ENCODE measurements at places on chromosomes 11 and 22.

GRCh38 chr11:10930224-10930971 lies 72.5 kb upstream of the ZBED5 start:
- no peak for DNase-seq

GRCh38 chr22:45082795-45083194 lies 73.0 kb upstream of the PHF21B start:
- DNase-seq, result no peak

- DNase-seq, result no peak
These were observed 3.5 kb upstream of the TCF20 start for GRCh38 chr22:42273855-42274451.

GRCh38 chr11:3221408-3222002 lies 2.9 kb upstream of the MRGPRG start:
- no peak for DNase-seq

DNA sequence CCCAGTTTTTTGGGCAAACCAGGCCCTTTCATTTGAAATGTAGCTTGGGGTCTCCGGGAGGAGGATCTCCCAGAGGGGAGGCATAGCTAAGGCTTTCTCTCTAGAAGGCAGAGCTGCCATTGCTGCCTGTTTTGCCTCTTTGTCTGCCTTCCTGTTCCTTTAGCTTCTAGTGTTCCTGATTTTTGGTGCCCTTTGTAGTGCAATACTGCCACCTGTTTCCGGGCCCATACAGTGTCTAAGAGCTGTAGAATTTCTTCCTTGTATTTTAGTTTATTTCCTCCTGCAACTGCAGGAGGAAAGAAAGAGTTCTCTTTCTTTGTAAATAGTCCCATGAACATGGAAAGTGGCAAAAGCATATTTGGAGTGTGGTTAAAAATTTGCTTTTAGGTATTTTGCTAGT lies 19.3 kb upstream of the GLYATL1 start:
- DNase-seq, result no peak

GRCh38 chr11:80733361-80733760 lies 1292.5 kb upstream of the TENM4 start:
- DNase-seq, result no peak

DNA sequence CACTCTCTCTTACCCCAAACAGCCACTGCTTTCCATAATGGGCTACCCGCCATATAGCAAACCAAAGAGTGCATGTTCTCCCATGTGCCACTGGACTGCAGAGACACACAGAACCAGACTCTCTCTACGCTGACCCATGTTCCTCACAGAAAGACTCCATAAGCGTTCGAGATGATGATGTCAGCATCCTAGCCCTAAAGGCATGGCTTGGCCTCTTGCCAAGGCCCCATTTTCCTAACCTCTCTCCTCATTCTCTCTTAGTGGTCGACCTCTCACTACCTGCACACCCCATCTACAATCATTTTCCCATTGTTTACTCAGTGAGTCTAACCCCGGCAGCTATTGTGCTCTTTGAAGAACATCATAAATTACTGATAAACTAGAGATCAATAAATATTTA lies 4.9 kb downstream of the NDUFC2 start:
- no peak for DNase-seq

DNA sequence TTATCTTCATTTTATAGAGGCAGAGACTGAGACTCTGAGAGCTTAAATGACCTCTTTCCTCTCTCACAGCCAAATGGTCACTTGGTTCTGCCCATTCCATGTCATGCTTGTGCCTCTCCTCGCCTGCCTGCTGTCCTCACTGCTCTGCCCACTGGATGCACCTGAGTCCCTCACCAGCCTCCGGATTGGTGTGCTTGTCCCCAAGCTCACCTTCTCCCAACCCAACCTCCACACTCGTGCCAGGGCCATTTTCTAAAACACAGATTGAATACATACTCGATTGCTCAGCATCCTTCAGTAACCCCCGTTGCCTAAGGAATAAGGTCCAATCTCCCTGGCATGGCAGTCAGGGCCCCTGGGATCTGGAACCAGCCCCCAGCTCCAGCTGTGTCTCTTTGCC lies 28.4 kb upstream of the NECTIN1 start:
- no peak for DNase-seq

DNA sequence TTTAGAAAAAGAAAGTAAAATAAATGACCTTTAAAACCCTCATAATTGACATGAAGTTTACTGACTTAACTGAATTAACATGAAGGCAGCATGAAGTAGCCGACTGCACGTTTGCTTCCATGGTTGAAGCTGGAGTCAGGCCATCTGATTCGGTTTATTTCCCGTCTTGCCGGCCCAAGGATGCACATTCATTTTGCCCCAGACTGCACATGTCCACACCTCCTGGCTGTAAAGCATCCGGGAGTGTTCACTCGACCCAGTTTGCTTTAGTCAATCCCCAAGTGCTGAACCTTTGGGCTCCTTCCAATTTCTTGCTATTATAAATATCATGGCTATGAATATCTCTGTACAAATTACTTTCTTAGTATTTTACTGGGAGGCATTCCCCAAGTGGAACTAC lies 17.7 kb upstream of the TUB start:
- no peak for DNase-seq

DNA sequence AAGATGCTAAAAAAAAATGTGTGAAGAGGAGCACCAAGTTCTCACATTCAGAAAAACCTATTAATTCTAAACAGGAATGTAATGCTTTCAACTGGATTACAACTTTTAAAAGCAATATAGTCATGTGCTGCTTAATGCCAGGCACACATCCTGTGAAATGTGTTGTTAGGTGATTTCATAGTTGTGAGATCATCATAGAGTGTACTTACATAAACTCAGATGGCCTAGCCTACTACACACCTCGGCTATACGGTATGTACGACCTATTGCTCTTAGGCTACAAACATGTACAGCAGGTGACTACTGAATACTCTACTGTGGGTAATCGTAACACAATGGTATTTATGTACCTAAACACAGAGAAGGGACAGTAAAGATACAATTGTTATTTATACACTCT lies 142.3 kb downstream of the RBFOX2 start:
- no peak for DNase-seq

- DNase-seq, result no peak
These were observed 60.0 kb downstream of the MYEOV start for GRCh38 chr11:69353696-69354544.

- DNase-seq, result no peak
These were observed 8.8 kb upstream of the CASTOR1 start for GRCh38 chr22:30297991-30298701.

GRCh38 chr11:27282806-27283205 lies 80.2 kb downstream of the CCDC34 start:
- DNase-seq, result no peak

DNA sequence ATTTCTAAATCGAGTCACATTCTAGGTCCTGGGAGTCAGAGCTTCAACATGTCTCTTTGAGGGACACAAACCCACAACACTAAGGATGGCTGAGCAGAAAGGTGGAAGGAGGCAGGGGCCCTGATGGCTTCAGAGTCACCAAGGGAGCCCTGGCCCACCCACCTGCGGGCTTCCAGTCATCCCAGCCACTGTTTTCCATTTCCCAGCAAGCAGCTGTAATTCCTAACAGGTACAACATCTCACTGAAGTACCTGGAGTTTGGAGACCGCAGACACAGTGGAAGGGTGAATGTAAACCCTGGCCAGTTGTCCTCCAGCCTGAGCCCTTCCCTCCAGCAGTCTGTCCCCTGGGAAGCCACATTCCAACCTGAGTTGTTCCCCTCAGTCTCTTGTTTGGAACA lies 562.8 kb downstream of the TBC1D22A start:
- no peak for DNase-seq

DNA sequence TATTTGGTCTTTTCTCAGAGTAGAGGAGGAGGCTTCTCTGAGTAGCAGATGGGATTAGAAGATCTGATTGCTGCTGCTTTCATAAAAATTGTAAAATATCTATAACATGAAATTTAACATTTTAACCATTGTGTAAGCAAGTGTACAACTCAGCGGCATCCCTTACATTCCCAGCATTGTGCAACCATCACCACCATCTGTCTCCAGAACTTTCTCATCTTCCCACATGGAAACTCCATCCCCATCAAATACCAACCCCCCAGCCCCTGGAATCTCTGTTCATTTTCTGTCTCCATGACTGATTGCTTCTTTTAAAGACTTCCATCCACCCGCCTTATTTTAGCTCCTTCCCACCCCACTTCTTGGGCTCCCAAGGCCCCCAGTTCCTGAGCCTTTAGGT lies 32.3 kb downstream of the MRGPRD start:
- DNase-seq, result no peak

DNA sequence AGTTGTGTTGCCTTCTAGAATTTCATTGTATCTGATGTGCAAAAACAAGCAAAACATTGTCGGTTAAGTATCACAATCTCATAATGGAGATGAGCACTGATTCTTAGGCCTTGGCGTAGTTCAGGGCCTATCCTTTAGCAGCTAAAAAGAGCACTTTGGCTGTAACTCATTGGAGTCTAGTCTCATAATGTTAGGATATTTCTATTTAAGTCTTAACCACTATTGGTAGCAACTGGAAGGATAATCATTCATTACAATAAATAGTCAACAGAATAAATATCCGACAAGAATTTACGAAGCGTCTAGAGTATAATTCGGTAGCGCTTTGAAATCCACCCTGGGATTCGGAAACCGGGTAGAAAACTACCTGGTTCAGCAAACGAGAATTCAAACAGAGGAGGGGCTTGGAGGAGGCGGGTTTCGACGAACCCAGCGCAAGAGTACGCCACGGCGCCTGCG lies 461 bp upstream of the EED start:
- DNase-seq, result no peak

DNA sequence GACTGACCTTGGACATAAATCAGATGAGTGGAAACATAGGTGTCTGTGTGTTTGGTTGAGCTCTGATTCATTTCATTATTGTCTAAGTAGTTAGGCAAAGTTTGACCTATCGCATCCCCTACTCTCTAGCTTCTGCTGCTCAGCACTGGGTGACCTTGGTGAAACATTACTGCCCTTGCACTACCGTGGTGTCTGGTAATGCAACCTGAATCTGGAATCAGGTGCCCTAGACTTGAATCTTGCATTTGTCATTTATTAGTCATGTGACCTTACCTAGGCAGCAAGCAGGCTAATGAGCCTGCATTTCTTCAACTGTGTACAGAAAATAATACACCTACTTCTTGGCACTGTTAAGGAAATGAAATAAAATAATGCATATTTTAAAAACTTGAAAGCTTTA lies 242.3 kb upstream of the BLID start:
- DNase-seq, result no peak

DNA sequence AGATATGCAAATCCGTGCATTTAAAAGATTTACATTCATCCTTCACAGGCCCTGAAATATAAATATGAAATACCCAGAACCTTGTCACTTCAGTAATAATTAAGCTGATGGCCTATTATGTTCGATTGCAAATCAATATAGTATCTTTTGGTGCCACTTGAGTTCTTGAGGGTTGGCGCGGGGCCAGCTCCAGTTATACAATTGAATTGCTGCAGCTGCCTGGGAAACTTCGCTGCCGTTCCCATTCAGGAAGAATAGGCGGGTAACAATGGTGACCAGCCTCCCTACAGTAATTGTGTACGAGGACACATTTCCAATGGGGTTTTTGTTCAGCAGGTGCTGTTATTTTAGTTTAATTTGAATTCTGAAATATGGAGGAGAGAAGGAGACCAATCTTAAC lies 451.2 kb downstream of the INSC start:
- peak; percentile 87 for DNase-seq

DNA sequence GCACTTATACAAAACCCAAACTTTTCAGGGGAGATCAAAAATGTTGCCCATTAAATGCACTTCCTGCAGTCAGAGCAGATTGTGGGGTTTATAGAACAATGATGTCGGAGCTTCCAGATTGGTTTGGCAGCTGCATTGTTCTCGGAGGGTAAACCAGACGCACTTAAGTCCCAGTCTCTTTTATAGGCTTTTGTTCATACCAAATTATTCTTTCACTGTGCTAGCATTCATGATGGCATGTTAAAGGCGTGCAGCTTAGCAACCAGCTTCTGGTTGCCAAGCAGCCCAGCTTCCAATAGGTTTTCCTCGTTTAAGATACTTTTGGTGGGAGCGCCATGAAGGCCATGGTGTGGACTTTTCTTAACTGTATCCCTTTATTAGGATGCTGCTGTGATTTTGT lies 40.9 kb downstream of the ZC3H12C start:
- DNase-seq, result peak; percentile 82

GRCh38 chr22:22767876-22768602 lies 119.6 kb upstream of the IGLL5 start:
- no peak for DNase-seq

DNA sequence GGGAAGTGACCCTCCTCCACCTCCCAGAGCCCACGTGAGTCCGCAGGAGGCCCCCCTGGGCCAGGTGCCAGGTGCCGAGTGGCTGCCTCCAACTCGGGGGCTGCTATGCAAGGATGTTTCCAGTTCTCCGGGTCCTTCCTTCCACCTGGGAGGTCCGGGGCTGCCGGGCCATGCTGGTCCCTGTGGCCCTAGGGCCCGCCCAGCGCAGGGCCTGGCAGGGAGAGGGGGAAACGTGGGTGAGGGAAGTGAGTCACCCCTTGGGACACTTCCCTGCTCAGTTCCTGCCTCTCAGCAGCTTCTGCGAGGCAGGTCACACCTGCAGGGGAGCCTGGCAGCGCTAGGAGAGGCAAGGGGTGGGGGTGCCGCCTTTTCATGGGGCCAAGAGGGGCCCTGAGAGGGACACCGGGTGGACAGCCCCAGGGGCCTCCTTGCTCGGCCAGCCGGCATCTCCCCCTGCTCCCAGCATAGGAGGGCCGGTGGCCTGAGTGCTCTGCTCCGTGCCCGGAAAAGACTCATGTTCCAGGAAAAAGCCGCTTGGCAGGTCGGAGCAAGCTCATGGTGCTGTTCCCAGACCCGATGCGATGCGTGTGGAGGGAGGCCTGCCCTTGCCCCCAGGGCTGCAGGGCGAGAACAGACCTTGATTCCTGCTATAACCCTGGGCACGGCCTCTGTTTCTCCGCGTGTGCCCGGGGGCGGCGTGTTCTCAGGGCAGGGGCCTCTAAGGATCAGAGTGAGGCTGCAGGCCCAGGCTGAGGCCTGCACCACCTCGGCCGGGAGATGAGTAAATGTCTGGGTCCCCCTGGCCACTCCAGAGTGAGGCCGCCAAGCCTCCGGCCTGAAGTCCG lies 30.3 kb upstream of the WNT7B start:
- DNase-seq, result no peak

DNA sequence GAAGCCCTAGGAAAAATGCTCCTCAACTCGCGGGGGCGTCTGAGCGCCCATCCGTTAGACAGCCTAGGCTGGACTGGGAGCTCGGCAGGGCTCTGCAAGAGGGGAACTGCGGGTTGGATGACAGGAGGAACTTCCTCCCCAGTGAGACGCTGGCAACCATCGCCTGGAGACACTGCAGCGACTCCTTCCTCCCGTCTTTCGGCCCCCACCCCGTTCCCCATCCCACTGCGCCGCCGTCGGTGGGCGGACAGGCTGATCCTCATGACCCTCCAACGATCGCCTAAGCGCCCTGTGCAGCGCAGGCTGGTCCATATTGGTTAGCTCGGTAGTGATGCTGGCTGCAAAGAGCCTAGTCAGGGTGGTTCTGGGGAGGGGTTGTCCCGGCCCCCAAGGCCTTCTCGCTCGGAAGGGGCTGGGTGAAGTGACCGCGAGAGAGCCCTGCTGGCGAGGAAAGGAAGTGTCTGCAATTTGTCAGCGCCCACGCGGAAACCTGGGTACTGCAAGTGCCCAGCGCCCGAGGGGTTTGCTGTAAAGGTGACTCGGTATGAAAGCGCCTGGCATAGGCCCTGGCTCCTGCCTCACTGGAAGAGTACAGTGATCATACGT lies 638 bp downstream of the NRGN start:
- peak; percentile 17 for DNase-seq

Data from NCI-H1436 (cell line).